ENCODE measurements at places on chromosomes 4 and X.

DNA sequence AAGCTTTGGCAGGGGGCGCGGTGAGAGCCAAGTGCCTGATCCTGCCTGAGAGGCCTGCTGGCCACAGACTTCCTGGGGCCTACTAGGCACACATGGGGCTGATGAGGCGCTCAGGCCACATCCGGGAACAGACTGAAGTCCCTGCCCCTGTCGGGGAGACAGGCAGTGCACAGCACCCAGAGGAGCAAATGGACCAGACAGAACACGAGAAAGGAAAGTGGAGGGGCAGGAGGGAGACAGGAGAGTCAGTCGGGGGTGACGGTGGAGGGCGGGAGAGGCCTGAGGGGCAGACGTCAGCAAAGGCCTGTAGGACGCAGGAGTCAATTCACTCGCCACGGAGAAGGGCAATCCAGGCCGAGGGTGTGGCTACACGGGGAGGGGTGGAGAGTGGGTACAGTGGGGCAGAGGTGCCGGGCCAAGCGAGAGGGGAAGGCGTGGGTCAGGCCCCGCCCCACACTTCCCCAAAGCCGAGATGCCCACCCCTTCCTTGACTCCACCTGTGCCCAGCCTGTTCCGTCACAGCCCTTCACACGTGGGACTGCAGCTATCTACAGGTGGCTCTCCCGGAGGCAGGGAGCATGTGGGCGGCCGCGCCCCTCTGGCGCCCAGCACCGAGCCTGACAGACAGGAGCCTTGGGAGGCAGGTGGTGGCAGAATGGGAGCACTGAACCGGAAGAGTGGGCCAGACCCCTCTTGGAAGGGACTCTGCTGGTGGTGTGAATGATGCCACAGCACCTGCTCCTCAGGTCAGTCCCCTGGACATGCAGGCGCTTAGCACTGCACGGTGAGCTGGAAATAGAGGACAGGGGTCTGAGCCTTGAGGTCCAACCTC, 20.5 kb downstream of the NOP14 start:
- no peak for DNase-seq

DNA sequence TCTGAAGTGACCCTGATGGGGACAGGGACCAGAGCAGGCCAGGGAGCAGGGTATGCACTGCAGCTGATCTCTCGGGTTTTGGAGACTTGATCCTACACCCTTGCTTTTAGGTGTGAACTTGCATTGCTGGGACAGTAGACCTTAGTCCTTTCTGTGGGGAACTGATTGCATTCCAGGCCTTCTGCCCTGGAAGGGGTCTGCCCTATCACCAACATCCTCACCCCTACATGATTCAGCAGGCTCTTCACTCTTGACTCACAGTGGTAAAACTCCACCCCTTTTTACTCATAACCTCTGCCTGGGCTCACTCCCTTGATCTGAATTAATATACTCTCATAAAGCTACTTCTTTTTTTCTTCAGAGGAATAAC, 6.6 kb upstream of the DDX60L start:
- no peak for DNase-seq

DNA sequence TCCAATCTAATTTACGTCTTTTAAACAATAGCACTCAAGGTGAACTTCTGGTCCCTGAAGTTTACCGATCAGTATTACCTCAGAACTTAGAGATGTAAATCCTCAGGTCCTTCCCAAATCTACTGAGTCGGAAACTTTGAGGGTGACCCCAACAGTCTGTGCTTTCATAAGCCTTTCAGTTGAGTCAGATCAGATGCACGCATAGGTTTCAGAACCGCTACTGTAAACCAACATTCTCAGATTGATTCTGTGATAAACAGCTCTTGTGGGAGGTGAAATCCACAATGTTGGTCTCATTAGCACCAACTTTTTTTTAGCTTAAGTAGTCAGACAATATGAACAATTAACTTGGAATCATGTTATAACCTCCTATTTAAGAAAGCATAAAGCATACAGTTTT, 86.0 kb downstream of the WWC2 start:
- DNase-seq = no peak

DNA sequence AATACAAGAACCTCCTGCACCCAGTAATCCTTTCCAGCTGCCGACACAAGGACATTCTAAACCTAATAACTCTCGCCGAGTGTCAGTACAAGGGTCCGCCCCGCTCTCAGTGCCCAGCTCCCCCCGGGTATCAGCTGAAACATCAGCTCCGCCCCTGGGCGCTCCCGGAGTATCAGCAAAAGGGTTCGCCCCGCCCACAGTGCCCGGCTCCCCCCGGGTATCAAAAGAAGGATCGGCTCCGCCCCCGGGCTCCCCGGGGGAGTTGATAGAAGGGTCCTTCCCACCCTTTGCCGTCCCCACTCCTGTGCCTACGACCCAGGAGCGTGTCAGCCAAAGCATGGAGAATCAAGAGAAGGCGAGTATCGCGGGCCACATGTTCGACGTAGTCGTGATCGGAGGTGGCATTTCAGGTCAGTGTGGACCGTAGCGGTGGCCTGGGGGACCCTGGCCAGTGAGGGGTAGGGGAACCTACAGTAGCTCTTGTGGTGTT, at the start of gene MAOA:
Gene MAOA, plus strand, starts transcription at position 295 of the 490 bp plus-strand sequence. Its CDS starts 43 bp downstream, at position 338.
- DNase-seq = peak; percentile 18

GRCh38 chr4:112511093-112511802, 4.7 kb downstream of the NEUROG2 start:
- DNase-seq = no peak

DNA sequence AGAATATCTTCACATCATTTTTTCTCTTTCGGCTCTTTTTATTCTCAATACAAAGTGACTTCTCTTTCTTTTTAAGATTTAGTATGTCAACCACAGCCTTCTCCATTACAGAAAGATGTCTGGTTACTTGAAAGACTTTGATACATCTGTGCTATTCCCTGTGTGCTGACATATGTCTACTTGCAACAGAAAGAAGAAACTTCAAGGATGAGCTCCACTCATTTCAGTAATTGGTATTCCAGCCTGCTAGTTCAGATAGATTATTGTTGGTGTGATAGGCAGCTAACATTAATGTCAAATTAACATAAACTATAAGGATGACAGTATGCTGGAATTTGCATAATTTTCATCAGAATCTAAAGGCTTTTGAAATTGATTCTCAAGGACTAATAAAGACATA, 948.7 kb downstream of the PCDH18 start:
- DNase-seq = no peak

DNA sequence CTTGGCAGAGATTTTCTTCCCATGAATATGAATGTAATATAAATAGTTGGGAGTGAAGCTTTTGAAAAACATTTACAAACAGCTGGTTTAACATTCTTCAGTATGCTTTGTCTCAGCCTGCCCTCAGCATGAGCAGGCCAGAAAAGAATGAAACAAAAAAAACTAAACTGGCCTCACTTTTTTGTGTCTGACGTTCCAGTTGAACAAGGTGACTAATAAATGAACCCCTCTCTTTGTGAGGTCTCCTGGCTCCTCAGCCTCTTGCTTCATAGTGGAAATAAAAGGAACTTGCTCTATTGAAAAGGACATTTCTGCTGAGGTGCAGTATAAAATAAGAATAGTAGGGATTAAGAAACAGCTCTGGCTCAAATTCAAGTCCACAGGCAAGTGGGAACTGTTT, 9.4 kb downstream of the CHST7 start:
- no peak for DNase-seq

GRCh38 chr4:27861381-27861787, 1000.7 kb downstream of the STIM2 start:
- DNase-seq = no peak

DNA sequence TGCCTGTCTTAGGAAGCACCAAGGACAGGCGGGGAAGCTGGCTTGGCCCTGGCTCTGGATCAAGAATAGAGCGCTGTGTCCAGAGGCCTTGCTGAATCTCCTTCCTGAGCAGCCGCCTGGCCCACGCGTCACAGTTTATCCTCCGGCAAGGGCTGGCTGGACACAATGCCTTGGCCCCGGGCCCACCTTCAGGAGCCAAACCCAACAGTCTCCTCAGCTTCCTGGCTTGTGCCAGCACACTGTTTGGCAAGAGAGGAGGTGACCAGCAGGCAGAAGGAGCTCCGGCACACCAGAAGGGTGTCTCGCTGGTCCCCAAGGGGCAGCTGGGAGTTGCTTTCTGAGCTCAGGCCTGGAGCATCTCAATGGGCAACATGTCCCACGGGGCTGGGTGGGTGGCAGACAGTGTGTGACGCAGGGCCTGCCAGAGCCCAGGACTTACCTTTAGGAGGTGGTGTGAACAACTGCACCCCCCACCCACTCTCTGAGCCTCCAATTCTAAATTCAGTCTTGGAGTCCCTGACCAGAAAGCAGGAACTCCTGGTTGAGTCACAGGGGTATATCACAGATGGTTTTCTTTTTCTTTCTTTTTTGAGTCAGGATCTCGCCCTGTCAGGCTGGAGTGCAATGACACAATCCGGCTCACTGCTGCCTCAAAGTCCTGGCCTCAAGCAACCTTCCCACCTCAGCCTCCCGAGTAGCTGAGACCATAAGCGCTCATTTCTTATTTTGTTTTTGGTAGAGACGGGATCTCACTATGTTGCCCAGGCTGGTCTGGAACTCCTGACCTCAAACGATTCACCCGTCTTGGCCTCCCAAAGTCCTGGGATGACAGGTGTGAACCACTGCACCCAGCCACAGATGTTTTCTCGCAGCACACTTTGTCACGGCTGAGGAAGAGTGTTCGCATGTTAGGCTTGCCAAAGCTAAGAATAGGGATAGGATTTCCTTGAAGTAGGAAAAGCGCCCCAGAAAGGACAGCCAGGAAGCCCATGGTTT, 361.2 kb downstream of the BCOR start:
- no peak for DNase-seq

- DNase-seq = no peak
These were observed 92.8 kb downstream of the FAAH2 start for GRCh38 chrX:57379296-57379695.

DNA sequence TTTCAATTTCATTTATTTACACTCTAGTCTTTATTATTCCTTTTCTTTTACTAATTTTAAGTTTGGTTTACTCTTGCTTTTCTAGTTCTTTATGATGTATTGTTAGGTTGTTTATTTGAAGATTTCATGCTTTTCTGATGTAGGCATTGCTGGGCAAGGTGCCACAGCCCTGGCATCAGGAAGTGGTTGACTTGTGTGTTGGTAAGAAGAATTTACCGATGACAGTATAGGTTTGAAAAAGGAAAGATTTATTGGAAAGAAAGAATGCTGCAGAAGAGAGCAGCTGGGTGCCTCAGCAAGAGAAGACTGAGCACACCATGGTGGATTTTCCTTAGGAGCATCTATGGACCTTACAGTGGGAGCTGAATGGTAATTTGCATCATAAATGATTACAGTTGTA, 153.2 kb downstream of the KLF8 start:
- peak; percentile 53 for DNase-seq

- no peak for DNase-seq
These were observed 246.0 kb downstream of the CXXC4 start for GRCh38 chr4:104248726-104249125.

DNA sequence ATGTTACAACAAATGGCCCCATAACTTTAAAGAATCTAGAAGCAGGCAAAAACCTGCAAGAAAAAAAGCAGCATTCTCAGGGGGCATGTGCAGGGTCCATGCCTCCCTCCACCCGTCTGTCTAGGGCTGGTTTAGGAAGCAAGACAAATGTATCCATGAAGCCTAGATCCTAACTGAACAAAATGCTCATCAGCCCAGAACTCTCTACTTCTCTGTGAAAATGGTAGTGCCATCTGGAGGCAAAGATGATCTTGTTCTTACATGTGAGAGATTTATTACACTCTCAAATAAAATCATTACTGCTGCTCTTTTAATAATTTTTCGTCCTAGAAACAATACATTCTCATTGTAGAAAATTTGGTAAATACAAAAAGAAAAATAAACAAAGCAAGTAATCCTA, 26.7 kb downstream of the NR3C2 start:
- DNase-seq = no peak

DNA sequence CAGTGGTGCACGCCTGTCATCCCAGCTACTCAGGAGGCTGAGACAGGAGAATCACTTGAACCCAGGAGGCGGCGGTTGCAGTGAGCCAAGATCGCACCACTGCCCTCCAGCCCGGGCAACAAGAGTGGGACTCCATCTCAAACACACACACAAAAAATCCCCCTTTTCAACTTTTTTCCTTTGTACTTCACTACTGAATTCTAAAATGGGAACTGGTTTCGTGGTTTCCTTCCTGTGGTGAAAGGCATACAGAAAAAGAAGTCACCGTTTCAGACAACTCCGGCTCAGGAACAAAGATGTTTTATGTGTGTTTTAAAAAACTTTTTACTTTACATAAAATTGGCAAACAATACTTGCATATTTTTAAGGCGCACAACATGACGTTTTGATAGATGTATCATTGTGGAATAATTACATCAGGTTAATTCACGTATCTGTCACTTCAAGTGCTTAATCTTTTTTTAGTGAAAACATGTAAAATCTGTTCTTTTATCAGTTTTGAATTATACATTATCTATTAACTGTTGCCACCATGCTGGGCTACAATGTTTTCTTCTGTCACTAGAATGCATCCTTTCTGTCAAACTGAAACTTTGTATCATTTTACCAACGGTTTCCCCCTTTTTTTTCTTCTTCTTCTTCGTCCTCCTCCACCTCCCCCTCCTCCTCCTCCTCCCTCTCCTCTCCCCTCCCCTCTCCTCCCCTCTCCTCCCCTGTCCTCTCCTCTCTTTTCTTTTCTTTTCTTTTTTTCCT, 186.0 kb downstream of the CRLF2 start:
- DNase-seq = no peak

DNA sequence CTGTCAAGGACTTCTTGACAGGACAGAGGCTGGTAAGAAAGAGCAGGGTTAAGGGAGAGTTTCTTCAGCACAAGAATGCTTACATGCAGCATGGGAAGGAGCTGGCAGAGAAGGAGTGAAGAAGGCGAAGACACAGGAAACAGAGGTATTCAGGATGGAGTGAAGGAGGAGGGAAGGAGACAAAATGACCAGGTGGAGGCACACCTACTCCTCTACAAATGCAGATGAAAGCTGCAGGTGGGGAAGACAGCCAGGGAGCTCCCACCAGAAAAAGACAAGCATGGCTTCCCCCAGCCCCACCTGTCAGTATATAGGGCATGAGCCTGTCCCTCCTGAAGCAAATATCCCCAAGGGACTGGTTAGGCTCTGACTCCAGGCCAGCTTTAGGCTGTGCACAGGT, 29.6 kb upstream of the NKRF start:
- DNase-seq = no peak

DNA sequence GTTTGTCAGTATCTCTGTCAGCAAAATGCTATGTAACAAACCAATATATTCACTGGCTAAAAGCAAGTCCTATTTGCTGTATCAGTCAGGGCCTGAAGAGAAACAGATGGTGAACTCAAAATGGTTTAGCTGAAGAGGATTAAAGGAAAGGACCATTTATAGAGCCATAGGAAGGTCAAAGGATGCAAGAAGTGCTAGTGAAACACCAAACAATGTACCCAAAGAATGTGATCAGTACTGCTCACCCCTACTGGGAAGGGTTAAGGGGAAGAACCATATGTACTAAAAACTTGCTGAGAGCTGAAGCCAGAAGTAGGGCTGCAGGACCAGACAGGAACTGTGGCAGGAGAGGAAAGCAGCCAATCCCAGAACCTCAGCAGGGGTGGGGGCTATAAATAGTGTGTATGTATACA, 479.3 kb downstream of the INPP4B start:
- no peak for DNase-seq

DNA sequence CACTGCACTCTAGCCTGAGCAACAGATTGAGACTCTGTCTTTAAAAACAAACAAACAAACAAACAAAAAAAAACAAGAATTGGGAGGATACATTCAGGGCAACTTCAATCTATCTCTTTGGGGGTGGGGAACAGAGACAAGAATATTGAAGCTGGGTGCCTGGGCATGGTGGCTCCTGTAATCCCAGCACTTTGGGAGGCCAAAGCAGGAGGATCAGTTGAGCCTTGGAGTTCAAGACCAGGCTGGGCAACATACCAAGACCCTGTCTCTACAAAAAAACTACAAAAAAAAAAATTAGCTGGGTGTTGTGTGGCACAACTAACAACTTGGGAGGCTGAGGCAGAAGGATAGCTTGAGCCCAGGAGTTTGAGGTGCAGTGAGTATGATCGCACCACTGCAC, 1.2 kb downstream of the LETM1 start:
- no peak for DNase-seq
